ENCODE measurements at places on chromosomes 4 and X.

DNA sequence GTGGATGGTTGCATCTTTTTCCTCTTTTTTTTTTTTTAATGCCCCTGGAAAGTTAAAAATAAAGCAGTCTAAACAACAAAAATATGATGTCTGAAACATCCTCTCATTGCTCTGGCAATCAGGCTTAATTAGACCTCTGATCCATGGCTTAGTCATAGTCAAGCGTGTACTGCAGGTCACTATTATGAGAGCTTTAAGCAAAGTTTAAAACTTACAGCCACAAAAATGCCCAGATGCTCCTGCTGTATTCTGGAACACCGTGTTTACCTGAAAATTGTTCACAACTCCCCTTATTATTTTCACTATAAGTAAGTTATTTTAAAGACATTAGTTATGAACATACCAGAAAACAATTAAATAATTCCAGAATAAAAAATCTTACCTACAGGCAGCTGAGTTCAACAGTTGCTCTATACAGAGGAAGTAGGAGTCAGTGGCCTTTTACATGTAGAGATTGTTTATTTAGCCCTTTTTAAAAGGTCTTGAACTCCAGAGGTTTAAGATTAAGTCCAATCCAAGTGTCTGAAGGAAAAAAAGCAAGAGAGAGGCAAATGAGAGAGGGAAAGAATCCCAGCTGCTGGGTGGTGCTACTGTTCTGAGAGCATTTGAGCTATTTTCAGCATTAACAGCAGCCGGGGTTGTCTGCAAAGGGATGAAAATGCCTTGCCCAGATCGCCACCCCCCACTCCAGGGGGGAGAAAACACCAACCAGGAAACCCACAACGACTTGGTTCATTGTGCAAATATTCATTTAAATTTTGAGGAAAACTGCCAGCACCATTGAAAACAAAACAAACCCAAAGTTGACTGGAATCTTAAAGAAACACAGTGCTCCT lies 36.9 kb downstream of the SORBS2 start:
- no peak for ATAC-seq

DNA sequence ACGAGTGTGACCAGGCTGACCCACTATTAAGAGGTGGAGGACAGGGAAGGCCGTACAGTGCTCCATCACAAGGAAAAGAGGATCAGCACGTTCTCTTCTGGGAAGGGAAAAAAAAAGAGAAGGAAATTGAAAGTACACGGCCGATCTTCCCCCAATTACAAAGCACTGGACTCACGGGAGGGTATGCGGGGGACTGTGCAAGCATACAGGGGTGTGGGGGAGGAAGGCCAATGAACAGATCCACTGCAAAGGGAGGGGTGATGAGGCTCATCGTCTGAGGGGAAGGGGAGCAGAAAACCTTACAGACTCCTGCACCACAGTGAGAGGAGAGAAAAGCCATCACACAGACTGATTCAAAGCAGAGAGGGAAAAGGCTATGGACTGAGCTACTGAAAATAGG lies 1.1 kb downstream of the ELK1 start:
- no peak for ATAC-seq

DNA sequence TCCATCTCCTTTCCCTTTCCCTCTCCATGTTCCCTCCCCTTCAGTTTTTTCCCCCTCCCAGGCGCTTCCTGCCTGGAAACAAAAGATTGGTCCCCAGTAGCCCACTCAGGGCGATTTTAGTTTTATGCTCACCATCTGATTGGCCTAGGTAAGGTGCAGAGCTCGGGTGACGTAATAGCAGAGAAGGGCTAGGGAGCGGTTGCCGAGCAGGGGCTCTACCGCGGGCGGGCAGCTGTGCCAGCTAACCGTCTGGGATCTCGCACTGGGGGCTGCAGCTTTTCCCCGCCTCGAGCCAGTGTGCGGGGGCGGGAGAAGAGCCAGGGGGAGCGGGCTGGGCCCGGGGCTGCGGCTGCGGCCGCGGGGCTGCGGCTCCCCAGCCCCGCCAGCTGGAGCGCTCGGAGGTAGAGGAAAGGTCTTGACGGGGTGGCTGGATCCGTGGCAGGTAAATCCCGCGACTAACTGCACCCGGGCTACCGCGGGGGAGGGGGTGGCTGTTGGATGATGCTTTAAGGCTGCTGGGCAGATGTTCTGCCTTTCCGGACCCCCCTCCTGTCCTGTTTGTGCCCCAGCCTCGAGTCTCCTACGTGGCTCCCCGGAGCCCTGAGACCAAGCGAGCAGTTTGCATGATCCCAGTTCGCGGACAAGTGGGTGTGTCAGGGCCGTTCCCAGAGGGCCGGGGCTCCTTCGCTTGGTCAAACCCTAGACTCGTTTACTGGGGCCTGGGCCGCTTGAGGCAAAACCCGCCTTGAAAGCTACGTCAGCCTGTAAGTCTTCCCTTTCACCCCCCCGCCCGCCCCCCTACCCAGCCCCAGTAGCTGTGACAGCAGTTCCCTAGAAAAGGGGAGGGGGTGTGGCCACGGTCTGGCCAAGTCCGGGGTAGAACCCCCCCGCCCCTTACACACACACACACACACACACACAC lies at the start of gene PAK3:
PAK3 (plus strand) TSS at position 218 of the 922 bp plus-strand sequence. CDS start 26,913 bp downstream, outside the sequence.
- peak; percentile 90 for ATAC-seq

- ATAC-seq: no peak
Measured at GRCh38 chrX:49054073-49054762, 4.6 kb upstream of the CCDC120 start.

GRCh38 chrX:153622661-153623309 lies 23.8 kb upstream of the CCNQ start:
- ATAC-seq: no peak

DNA sequence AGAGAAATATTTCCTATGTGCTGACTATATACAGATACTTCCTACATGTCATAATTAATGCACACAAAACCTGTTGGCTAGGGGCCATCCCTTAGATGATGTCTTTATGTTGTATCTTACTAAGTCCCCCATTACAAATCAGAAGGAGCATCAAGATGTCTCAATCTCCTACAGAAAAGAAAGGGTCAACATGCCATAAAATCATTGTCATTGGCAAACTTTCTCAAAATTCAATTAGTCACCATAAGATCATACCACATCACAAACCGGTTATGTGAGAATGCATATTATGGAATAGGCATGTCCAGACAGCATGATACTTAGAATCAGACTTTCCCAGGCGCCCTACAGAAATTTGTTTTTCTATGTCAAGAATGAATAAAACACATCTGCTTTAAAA lies 175.2 kb upstream of the TET2 start:
- ATAC-seq: no peak

GRCh38 chr4:71187404-71188155 lies 151.2 kb upstream of the SLC4A4 start:
- ATAC-seq: peak; percentile 50

DNA sequence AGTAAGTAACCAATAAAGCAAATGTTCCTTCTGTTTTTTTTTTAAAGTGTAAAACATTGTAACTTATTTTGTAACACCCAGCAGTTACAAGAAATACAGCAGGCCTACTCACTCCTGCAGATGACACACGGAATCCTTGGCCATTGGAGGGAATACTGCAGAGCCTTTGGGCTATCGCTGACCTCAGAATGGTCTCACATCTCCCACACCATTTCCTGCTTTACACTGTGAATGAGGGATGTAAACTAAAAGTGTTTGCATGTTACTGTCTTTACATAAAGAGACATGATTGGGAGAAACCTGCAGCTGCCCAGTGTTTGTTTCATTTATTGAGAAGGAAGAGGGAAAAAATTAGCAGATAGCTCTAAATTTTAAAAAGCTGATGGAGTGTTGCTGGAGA lies 64.1 kb downstream of the USP46 start:
- ATAC-seq: no peak

DNA sequence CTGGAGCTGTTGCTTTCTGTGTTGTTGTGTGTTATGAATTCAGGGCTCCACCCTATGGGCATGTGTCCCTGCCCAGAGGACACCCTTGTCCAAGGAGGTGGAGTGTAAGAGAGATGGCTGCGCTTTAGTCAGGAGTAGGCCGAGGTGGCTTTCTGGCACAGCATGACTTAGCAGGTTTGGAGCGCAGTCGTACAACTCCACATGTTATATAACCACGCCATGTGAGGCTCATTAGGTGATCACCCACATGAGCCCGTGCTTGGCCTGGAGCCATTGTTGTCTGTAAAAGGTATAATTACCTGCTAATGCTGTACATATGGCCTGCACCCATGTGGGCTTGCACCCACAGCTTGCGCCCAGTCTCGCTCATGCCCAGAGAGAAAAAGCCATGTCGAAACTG lies 15.8 kb upstream of the ANAPC4 start:
- ATAC-seq: no peak

DNA sequence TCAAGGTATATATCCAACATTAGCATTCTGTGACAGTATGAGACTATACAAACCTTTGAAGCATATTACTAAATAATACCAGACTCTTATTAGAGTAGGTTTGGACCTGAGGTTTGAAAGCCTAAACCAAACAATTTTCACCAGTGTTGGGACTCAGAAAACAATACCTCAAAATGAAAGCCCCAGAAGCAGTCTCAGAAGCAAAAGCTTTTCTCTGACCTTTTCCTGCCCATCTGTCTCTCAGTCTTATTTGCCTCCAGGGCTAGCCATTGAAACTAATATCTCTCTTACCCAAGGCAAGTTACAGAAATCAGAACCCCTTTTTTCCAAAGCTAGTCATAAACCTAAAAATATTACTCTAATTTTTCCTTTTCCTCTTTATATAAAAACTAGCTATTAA lies 163.3 kb downstream of the PTCHD1 start:
- no peak for ATAC-seq

DNA sequence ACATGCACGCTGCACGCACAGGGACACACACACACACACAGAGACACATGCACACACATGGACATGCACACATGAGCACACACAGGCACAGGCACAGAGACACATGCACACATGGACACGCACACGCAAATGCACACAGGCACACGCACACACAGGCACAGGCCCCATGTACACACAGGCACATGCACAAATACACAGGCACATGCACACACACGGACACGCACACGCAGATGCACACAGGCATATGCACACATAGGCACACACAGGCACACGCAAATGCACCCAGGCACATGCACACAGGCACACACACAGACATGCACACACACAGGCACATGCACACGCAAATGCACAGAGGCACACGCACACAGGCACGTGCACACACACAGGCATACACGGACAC lies 30.3 kb upstream of the HTRA3 start:
- ATAC-seq: no peak

All from activated T-helper 17 cell treated with anti-CD3 and anti-CD28 coated beads, Interleukin-2, amount 50 U/mL, for 72 hours (primary cell).